Astrocyte (in vitro differentiated cells and primary cell): ENCODE measurements at places on chromosomes 3 and 15. TPM values are rescaled to one million over a fixed set of nuclear protein-coding genes. Genes with fewer than 3 reads are reported as not detected.

DNA sequence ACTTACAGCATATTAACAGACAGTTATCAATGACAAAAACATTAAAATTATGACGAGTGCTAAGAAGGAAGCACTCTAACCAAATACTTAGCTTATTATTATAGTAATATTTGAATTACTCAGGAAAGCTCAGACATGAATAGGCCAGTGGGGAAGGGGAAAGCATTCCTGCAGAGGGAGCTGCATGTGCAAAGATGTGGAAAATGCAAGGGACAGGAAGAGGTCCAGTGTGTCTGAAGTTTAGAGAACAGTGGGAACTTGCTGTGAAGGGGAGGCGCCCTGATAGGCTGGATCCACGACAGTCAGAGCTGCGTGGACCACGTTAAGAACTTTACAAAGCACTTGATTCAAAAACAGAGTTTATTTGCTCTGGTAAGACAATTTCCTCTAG is 1.2 kb upstream of the SPICE1 start:
- no peak for DNase-seq

DNA sequence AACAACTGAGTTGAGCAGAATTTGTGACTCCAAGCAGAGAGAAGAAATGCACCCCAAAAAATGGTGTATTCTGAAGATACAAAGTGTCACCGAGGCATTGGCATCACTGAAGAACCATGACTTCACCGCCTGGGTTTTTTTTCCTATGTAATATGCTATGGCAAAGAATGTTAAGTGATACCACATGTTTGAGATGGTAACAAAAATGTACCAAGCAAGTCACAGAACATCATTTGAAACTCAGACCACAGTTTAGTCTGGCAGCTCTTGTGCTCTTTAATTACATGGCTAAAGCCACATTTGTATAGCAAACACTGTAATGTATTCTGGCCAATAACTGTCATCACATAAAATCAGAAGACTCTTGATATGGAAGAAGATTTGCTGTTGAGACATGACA is 323.5 kb downstream of the ULK4 start:
- no peak for DNase-seq

CDCP1 gene
- 4.2 and 6.8 TPM in 2 replicates for total RNA-seq

DNA sequence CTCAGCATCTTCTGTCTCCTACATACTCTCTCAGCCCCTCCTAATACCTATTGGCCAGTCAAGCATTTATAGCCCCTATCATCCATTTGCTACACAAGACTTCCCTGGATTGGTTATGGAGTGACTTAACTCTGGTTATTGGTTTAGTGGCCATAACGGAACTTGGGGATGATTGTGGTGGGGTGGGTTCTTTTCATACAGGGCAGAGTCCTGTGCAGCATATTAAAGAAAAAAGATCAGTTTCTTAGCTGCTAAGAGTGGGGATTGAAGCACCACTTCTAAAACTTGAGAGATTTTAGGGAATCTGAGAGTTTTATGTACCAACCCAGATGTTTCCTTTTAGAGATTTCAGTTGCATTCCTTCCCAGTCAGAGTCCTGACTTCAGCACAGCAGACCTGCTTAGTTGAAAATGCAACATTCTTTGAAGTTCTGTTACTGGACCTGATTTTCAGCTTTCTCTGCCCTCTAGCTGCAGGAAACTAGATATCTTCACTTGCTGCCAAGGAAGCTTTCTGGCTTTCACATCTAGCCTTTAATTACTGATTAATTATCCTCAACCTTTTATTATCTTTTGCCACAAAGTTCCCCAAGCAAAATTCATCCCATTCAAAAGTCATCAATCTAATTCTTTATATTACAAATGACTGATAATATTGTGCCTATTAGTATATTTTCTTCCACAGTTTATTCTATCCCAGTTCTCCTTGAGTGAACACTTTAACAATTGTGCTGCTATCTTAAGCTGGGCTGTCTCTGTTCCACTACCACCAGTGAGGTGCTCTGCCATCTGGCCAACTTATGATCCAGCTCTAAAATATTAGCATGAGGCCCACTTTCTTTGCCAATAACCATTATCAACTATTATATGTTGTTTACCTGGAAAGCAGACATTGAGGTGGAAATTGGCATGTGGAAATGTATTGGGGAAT is 906.0 kb upstream of the ALCAM start:
- peak; percentile 62 for DNase-seq

AP3B2 gene
- 7.2 and 11.5 TPM in 2 replicates for total RNA-seq

TMEM45A gene
- 35.5 and 49.7 TPM in 2 replicates for total RNA-seq
